ENCODE measurements at places on chromosomes 12 and 14. TPM values are rescaled to one million over a fixed set of nuclear protein-coding genes. Genes with fewer than 3 reads are reported as not detected.

Gene SYT1
- total RNA-seq, result not detected

Gene DDN
- total RNA-seq, result 0.23 TPM

Gene FKBP11
- total RNA-seq, result 78.7 TPM

Gene MYO1H
- total RNA-seq, result not detected

Gene POTEG
- not detected for total RNA-seq

Gene KRT72
- total RNA-seq, result not detected

Gene RAB15
- 1.7 TPM for total RNA-seq

Gene HNF1A
- not detected for total RNA-seq

Gene TBX5
- total RNA-seq, result not detected

Gene TPH2
- not detected for total RNA-seq

Gene PRIMA1
- total RNA-seq, result not detected

Gene SERPINA12
- not detected for total RNA-seq

Gene LHX5
- total RNA-seq, result not detected

Gene LRIG3
- total RNA-seq, result 0.18 TPM

Measured in activated CD4-positive, alpha-beta memory T cell treated with anti-CD3 and anti-CD28 coated beads, Interleukin-2, amount 10 ng/mL, durations not matched to agents 7 days and 5 days (primary cell).